ELF-1 (cell line): ENCODE measurements at places on chromosomes 1 and 21.
A peak's percentile ranks its signal among the peaks of the same experiment; 100 is the strongest.

- no peak for DNase-seq
These were observed 14.1 kb upstream of the OR2B11 start for GRCh38 chr1:247472035-247472434.

DNA sequence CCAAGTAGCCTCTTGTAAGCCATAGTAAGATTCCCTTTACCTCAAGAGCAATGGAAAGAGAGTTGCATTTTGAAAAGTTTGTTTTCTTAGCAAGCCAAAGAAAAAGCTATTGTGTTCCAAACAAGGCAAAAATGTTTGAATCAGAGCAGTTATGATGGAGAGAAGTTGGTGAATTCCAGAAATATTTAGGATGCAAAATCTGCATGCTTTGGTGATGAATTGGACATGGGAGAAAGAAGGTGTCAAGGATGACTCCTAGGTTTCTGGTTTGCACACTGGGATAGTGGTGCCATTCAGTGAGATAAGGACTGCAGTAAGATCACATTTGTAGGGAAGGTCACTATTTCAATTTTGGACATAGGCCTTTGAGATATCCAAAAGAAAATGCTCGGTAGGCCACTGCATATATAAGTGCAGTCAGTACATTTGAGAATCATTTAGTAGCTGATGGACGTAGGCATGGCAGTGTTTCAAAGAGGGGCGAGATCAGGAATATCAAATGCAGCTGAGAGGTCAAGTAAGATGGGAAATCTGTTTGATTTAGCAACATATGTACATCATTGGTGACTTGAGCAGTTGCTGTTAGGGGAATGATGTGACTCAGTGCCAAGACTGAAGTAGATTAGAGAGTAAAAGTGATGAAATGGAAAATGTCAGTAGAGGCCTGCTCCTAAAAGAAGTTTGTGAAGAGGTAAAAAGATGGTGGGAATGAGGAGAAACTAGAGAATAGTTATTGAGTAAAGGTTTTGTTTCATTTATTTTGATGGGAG lies 33.9 kb upstream of the GPR25 start:
- DNase-seq, result no peak

GRCh38 chr1:31155216-31155806 lies 84.4 kb downstream of the NKAIN1 start:
- peak; percentile 57 for DNase-seq

DNA sequence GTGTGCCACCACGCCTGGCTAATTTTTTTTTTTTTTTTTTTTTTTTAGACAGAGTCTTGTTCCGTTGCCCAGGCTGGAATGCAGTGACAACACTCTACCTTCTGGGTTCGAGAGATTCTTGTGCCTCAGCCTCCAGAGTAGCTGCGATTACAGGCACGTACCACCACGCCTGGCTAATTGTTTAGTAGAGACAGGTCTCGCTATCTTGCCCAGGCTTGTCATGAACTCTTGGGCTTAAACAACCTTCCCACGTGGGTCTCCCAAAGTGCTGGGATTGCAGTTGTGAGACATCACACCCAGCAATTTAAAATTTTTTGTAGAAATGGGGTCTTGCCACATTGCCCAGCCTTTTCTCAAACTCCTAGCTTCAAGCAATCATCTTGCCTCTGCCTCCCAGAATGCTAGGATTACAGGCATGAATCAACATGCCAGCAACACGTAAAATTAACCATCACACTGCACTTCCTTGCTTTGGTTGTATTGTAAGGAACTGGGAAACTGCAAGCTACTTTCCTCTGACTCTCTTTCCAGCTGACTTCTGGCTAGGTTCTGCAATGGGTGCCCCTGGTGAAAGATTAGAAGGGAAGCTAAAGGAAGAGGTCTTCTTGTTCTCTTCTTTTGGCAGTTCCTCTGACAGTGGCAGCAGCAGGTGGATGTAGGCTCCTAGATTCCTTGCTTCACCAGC lies 13.9 kb upstream of the IL6R start:
- DNase-seq, result no peak

DNA sequence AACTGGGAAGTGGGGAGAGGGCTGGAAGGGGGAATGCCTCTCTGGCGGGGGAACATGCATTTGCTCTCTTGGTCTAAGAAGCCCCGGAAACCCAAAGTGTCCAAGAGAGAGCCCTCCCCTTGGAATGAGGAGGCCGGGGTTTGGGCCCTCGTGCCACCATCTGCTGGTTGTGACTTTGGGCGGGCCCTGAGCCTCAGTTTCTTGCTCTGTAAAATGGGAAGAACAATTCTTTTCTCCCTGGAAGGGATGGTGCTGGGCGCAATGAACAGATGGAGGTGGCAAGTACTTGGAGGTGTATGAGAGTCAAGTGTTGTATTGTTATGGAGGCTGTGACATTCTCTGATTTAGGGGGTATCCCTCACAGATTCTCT lies 69.9 kb upstream of the TARDBP start:
- DNase-seq, result no peak

- no peak for DNase-seq
These were observed 32.7 kb downstream of the TUT4 start for GRCh38 chr1:52520148-52520547.

DNA sequence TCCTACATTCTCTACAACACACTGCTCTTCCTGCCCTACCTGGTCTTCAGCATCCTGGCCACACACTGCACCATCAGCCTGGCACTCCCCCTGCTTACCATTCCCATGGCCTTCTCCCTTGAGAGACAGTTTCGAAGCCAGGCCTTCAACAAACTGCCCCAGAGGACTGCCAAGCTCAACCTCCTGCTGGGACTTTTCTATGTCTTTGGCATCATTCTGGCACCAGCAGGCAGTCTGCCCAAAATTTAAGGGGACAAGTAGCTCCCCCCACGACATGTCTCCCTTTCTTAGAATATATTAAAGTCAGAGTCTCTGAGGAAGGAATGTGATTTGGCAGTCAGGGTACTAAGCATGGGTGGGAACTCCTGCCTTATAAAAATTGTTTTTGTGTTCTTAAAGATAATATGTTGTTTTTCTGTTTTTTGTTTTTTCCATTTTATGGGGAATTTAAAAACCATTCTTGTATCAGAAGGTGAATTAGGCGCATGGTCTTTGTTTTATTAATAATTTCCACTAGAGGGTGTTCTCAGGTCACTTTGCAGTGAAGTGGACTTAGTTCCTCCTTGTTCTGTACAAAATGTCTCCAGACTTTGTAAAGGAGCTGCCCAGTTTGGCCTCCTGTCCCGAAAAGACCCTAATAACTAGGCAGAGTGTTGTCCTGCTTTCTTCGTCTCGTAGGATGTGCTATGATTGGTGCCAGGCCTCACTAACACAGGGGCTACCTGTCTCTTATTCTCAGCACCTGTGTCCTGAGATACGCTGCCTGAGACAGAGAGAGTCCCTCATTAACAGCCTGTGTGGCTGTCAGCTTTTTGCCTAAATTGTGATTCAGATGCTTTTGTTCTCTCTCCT lies 13.1 kb downstream of the UBIAD1 start:
- no peak for DNase-seq

DNA sequence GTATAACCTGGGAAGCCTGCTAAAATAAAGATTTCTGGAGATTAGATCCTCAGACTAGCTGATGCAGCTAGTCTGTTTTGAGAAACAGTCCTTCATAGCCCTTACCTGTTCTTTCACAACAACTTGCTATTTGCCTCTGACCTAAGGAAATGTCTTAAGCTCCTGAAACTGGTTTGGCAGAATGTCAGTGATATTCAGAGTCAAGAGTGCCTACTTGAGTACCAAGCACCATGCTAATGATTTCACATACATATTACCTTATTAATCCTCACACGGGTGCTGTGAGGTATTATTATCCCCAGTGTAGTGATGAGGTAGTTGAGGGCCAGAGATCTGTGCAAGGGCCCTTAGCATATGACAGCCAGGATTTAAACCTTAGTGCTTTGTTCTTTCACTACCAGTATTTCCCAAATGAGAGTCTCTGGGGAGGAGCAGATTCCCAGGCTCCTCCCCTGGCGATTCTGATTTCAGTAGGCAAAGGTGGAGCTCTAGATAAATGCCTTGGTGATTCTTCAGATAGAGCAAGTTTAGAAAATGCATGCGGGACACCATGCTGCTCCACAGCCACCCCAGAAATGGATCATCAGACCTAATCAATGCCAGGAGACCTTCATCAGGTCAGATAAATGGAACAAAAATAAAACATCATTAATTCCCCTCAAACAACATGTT lies 47.4 kb upstream of the WNT2B start:
- DNase-seq, result peak; percentile 63

- DNase-seq, result no peak
These were observed 57.4 kb upstream of the MTF2 start for GRCh38 chr1:93021539-93022134.

DNA sequence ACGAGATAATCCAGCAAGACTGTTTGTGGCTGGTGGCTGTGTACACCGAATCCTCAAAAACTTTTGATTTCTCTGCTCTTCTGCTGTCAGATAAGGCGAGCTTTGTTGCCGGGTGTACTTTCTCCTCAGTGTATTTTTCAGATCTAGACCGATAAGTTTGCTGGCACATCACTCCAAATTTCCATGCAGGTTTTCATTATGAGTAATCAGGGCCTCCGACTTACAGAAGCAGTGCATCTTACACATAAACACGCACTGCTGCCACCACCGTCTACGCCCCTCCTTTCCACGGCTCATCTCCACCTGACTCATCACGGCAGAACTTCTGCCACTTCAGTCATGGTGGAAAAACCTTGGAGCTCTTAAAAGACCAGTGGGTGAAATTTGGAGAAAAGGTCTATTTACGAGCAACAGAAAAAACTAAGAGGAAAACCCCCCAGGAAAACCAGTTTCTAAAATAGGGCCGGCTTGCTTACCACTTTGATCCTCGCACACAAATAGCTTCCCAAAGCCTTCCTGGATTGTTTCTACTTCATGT lies 7.7 kb downstream of the ZBTB21 start:
- DNase-seq, result no peak

- DNase-seq, result no peak
These were observed 76.7 kb upstream of the VCAM1 start for GRCh38 chr1:100642826-100643225.

GRCh38 chr1:85569122-85569521 lies 11.4 kb upstream of the CCN1 start:
- DNase-seq, result no peak

- no peak for DNase-seq
These were observed 24.5 kb upstream of the PALMD start for GRCh38 chr1:99621340-99621901.

GRCh38 chr1:116332451-116332850 lies 40.6 kb upstream of the ATP1A1 start:
- DNase-seq, result no peak

DNA sequence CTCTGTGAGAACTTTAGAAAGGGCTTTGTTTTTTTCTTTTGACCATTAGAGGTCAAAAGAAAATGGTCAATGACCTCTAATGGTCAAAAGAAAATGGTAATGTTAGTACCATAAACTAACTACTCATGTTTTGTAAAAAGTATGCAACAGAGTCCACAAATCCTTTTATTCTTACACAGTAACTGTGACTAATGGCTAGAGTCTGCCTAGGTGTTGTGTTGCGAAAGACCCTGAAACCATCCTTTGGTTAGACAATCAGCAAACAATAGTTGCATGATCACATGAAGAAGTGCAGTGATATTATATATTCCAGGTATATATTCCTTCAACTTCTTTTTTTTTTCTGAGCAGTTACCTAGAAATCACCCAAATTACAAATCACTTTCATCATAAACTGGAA lies 40.9 kb downstream of the NEGR1 start:
- DNase-seq, result no peak

GRCh38 chr1:227445746-227446145 lies 117.6 kb upstream of the ZNF678 start:
- no peak for DNase-seq

GRCh38 chr1:38730511-38731397 lies 128.8 kb downstream of the RRAGC start:
- no peak for DNase-seq

DNA sequence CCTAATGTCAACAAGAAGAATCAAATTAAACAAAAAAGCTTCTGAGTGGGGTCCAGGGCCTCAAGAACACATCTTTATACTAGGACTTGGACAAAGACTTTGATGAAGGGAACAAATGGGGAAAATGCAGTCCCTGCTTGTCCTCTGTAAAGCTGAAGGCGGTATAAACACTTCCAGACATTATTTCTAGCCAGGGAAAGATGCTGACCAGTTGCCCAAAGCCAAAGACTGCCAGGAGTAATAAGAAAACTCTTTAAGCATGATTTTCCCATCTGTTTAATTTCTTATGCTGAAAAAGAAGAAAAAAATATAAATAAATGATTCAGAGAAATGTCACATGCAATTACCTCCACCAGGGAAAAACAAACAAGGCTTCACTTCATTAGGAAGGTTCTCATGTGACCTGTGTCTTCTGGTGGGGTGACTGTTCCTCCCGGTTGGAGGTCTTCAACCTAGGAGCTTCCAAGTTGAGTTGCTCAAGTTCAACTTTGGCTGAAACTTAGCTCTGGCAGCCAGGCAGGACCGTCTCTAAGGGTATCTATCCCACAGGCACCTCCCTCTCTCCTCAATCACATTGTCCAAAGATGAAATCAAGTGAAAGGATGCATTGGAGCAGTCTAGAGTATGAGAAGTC lies 65.2 kb upstream of the KCNE2 start:
- DNase-seq, result no peak

DNA sequence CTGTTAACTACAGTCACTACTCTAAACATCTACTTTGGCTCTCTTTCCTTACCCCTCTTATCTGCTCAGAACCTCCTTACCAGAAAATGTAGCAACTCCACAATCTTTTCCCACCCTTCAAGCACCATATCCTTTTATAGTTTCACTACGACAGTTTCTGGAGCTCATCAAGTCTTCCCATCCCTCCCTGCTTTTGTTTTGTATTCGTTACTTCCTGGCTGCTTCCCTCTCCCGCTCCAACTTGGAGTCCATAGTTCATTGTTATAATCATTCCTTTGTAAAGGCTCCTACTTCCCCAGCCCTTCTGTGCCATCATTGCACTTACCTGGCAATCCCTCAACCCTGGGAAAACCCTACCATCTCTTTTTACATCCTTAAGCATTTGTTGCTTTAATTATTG lies 18.0 kb downstream of the MPZL1 start:
- DNase-seq, result no peak

GRCh38 chr1:30596891-30597290 lies 126.5 kb downstream of the MATN1 start:
- no peak for DNase-seq

GRCh38 chr1:51624855-51625254 lies 8.0 kb downstream of the OSBPL9 start:
- DNase-seq, result no peak
